ENCODE measurements at places on chromosomes 3 and 15.
A peak's percentile ranks its signal among the peaks of the same experiment; 100 is the strongest.

DNA sequence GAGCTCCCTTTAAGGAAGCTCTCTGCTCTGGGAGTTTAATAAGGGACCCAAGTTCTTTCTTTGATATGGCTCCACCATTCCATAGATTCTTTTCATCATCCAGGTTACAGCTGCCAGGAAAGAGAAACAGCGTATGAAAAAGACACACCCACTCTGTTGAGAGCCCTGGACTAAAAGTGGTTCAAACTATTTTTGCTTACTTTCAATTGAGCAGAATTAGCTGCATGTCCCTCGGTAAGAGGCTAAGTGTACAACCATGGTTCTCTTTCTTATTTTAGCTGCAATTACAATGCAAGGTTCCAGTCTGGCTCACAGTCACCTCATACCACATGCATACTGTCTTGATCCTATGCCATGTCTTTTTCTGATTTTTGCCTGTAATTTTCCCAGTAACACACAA lies 1288.3 kb downstream of the NSUN3 start:
- no peak for DNase-seq

- DNase-seq: no peak
These were observed 50.9 kb downstream of the MB21D2 start for GRCh38 chr3:192866804-192867203.

DNA sequence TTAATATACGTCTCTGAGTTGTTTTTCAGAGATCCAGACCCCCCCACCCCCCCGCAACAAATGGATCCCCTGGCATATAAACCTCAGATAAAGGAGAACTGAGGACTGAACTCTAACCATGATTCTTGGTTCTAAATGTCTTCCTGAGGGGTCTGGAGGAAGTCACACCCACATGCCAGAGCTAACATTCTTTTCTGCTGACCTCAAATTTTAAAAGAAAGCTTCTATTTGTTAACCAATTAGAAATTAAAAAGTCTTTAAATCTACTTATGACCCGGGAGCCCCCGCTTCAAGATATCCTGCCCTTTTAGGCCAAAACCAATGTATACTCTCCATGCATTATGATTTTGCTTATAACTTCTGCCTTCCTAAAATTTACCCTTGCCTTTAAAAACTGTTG lies 188.3 kb downstream of the ECT2 start:
- no peak for DNase-seq

GRCh38 chr3:37993067-37993455 lies 2.5 kb downstream of the VILL start:
- DNase-seq: no peak

DNA sequence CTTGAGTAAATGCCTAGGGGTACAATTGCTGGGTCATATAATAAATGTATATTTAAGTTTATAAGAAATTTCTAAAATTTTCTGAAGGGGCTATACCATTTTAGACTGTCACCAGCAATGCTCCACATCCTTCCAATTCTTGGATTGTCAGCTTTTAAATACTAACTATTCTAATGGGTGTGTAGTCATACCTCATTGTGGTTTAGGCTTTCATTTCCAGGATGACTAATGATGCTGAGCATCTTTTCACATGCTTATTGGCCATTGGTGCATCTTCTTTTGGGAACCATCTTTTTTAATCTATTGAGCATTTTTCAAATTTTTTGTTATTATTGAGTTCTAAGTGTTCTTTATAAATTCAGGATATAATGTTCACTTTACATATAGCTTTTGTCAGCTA lies 52.5 kb upstream of the CORO2B start:
- no peak for DNase-seq

- no peak for DNase-seq
These were observed 20.9 kb downstream of the SMAD6 start for GRCh38 chr15:66722757-66723540.

DNA sequence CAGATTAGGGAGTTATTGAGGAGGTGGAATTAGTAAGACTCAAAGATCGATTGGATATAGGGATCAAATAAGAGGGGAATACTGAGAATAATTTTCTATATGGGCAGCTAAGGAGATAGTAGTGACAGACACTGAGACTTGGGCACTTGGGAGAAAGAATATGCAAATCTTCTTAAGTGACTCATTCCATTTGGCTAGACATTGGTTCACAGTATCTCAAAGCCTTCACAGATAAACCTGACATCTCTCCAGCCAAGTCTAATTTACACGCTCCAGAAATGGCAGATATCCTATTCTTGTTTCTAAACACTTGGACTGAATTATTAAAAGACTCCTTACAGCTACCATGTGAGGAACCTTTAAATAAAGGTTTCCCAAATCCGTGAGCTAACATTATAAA lies 104.6 kb upstream of the ADAMTS9 start:
- DNase-seq: no peak

GRCh38 chr3:9099702-9100512 lies 136.6 kb upstream of the RAD18 start:
- DNase-seq: no peak

GRCh38 chr15:40990080-40990479 lies 36.8 kb downstream of the CHAC1 start:
- no peak for DNase-seq

- no peak for DNase-seq
These were observed 24.9 kb downstream of the CXCR6 start for GRCh38 chr3:45968149-45968548.

- no peak for DNase-seq
These were observed 7.3 kb upstream of the CHCHD6 start for GRCh38 chr3:126696701-126697267.

DNA sequence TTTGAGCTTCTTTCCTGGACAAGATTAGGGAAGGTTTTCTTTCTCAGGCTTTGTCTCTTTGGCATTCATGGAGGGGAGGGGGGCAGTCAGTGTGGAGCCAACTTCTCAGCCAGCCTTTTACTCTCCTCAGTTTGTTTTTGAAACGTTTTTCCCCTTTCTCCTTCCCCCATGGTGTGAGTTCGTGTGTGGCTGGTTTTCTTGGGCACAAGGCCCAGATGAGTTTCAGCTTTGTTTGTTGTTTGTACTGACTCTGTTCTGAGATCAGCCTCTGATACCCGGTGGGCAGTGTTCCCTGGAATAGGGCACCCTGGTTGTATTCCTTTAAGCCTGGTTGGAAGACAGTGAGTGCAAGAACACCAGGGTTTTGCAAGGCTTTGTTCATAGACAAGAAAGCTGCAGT lies 168.2 kb upstream of the RARB start:
- DNase-seq: no peak

- no peak for DNase-seq
These were observed 964.9 kb upstream of the NR2F2 start for GRCh38 chr15:95365511-95366107.

GRCh38 chr3:188854772-188855149 lies 317.0 kb upstream of the TPRG1 start:
- DNase-seq: no peak

DNA sequence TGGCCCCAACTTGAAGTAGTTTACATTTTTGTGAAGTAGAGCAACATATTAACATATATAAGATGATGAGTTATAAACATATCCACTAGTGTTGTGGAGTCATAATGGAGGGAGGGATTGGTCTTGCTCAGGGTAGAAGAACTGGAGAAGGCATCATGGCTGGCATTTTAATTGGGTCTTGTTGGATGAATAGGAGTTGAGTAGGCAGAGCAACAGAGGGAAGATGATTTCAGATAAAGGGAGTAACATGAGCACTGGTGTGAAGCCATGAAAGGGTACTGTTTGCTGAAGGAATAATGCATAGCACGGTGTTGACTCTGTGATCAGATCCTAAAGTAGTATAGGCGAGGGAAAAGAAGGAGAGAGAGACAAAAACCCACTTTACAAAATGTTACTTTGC lies 3.6 kb upstream of the RFX7 start:
- no peak for DNase-seq

DNA sequence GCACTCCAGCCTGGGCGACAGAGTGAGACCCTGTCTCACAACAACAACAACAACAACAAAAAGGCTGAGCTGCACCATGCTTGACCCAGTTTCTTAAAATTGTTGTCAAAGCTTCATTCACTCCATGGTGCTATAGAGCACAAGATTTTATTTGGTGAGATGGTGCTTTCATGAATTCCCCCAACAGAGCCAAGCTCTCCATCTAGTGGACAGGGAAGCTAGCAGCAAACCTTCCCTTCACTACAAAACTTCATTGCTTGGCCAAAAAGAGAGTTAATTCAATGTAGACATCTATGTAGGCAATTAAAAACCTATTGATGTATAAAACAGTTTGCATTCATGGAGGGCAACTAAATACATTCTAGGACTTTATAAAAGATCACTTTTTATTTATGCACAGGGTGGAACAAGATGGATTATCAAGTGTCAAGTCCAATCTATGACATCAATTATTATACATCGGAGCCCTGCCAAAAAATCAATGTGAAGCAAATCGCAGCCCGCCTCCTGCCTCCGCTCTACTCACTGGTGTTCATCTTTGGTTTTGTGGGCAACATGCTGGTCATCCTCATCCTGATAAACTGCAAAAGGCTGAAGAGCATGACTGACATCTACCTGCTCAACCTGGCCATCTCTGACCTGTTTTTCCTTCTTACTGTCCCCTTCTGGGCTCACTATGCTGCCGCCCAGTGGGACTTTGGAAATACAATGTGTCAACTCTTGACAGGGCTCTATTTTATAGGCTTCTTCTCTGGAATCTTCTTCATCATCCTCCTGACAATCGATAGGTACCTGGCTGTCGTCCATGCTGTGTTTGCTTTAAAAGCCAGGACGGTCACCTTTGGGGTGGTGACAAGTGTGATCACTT lies 2.0 kb downstream of the CCR5 start:
- DNase-seq: no peak

- no peak for DNase-seq
These were observed 42.3 kb downstream of the TP63 start for GRCh38 chr3:189673535-189673934.

DNA sequence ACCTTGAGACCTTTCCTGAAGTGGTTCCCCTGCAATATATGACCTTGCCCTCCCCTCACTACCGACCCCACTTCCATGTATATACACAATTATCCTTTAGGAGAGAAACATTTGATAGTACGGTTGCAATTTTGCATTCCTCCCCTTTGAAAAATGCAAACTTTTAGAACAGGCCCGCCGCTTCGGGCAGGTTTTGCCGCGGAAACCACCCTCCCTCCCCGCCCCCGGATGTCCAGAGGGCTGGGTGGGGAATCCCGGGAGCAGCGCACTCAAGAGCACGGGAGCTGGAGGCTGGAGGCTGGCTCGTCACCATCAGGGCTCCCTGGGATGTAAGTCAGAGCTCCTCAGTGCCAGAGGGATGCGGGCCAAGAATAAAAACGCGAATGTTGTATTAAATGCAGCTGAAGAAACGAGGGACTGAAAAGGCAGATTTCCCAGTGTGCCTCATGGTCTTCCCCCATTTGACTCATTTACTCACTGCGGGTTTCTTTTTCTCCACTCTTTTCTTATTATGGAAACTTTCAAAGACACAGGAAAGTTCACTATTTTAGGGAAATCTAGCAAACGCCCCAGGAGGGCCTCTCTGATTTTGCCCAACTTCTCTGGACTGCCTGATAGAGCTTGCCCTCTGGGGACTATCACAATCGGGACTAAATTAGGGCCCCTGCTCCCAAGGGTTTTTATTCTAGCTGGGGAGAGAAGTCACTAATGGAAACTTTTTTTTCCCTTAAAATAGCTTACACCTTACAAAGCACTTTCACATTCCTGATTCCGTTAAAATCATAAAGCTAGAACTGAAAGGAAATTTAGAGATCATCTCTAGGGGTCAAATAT lies 2.9 kb upstream of the USP3 start:
- peak; percentile 24 for DNase-seq

DNA sequence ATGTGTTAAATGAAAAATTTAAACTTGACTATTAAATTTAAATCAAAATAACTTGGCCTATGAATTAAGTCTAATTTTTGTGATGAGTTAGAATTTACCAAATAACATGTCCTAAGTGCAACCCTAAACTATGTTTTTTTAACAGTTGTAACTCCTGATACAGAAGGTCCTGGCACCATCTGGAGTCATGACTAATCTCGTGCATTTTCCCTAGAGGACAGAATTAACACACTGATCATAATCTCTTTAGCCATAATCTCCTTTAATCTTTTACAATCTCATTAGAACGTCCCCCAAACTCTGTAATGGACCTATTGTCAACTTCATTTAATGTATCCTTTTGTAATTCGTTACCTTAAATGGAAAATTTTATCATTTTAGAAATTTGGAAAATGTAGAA lies 100.6 kb downstream of the SUCNR1 start:
- no peak for DNase-seq

GRCh38 chr3:118782755-118783202 lies 251.9 kb downstream of the IGSF11 start:
- no peak for DNase-seq

GRCh38 chr15:98276018-98276417 lies 315.5 kb downstream of the ARRDC4 start:
- no peak for DNase-seq

- no peak for DNase-seq
These were observed 25.3 kb downstream of the GLCE start for GRCh38 chr15:69185706-69186105.

- no peak for DNase-seq
These were observed 136.2 kb upstream of the PFN2 start for GRCh38 chr3:150106740-150107428.

DNA sequence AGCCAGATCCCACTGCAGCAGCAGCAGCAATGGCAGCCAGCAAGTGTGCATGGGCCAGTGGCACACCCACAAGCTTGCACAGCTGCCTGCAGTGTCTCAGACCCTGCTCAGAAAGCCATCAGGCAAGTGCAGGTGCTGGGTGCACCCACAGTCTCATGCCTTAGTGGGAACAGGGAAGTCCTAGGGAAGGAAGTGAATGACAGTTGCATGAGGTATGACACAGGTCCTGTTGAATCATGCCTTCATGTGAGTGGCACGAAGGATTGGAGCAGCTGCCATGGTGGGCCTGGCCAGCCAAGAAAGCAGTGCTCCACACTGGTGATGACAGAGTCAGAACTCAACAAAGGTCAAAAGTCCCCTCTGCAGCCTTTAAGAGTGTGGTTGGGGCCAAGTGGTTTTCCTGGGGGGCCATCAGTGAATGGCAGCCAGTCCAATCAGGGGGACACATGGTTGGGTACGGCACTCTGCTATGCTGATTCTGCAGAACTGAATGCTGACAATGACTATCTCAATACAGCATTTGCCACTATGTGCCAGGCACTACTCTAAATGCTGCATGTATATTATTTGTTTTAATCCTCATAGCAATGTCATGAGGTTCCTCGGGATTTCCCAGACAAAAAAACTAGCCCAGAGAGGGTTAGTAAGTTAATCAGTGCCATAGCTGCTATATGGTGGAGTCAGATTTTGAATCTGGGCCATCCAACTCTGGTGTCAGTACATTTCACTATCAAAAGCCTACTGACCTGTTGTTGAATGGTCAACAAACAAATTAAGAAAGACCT lies 94.3 kb downstream of the AQP9 start:
- no peak for DNase-seq

DNA sequence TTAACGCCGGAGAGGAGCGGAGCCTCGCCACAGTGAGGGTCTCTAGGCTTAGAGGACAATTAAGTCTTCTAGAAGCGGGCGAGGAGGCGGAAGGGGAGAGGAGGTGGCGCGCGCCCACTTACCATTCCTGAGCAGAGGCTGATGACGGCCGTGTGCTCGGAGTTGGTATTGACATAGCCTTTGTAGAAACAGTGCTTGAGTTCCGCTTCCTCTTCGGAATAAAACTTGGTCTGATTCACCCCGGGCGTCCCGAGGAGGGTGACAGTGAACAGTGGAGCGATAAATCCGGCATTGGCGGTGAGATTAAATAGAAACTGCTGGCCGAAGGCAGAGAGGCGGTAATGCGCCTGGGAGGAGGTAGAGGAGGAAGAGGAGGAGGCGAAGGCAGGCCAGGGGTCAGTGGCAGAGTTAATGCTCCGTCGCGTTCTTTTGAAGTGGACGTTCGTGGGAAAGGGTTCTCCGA lies 1.3 kb downstream of the ADAMTS9 start:
- DNase-seq: no peak
